ENCODE measurements at places on chromosomes 7 and 10.
A peak's percentile ranks its signal among the peaks of the same experiment; 100 is the strongest.

GRCh38 chr7:40969641-40970040, 733.2 kb downstream of the INHBA start:
- no peak for DNase-seq

- DNase-seq, result no peak
These were observed 28.9 kb upstream of the TNRC18 start for GRCh38 chr7:5452470-5452899.

DNA sequence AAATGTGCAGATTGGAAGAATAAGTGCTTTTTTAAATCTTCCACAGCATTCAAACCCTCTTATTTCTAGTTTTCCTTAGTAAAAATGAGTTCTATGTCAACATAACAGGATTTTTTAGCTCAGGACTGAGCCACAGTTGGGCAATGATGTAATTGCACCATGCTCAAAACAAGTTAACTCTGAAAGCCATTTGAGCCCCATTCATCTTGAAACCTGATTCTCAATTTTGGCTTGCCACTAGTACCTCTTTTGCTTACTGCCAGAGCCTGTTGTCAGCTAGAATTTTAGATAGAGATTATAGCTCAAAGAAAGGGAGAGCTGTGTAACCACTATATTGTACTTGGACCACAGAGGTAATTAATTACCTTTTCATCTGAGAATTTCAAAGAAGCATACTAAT, 1028.5 kb upstream of the PHF14 start:
- no peak for DNase-seq

GRCh38 chr10:62231805-62232204, 36.8 kb downstream of the RTKN2 start:
- DNase-seq, result no peak

GRCh38 chr10:6274040-6274439, 71.3 kb downstream of the PFKFB3 start:
- DNase-seq, result no peak

- no peak for DNase-seq
These were observed 151.1 kb upstream of the CACNA2D1 start for GRCh38 chr7:82594665-82595064.

DNA sequence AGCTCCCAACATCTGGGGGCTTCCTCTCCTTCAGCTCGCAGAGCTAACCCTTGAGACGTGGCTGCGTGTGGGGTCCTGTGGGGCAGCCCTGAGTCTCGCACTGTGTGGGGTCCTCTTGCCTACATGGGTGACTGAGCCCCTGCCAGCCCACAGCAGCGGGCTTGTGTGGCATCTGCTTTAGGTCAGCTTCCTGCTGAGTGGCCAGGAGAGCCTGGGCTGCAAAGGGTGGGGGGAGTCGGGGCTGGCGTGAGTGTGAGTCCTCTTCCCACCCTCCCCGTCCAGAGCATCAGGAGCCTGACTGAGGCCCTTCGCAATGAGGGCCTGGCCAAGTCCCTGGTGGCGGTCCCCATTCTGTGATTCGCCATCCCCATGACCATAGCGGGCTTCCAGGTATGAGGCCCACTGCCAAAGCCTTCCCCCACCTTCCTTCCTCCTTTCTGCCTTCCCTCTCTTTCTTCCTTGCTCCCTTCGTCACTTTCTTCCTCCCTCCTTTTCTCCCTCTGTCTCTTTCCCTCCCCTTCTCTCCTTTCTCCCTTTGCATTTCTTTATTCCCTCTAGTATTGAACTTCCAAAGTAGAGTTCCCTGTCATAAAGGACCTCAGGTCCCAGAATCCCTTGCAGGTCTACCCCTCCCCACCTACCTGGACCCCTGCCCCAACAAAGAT, 85.2 kb downstream of the CDH23 start:
- DNase-seq, result no peak

DNA sequence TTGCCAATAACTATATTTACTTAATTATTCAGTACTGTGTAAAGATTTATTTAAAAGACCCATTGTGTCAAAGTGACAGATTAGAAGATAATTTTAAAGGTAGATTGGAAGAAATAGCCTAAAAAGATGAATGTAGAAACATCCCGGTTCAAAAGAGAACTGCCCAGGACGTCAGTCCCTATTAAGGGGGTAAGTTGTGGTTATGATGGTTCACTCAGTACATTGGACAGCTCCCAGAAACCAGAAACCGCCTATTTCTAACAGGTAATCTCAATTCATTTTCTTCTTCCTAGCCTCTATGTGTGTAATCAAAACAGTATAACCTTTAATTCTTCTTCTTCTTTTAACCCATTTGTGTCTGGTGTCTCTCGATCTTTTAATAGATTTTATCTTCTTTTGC, 1.5 kb upstream of the FERD3L start:
- DNase-seq, result no peak

GRCh38 chr10:14405076-14406065, 74.6 kb upstream of the FRMD4A start:
- no peak for DNase-seq

DNA sequence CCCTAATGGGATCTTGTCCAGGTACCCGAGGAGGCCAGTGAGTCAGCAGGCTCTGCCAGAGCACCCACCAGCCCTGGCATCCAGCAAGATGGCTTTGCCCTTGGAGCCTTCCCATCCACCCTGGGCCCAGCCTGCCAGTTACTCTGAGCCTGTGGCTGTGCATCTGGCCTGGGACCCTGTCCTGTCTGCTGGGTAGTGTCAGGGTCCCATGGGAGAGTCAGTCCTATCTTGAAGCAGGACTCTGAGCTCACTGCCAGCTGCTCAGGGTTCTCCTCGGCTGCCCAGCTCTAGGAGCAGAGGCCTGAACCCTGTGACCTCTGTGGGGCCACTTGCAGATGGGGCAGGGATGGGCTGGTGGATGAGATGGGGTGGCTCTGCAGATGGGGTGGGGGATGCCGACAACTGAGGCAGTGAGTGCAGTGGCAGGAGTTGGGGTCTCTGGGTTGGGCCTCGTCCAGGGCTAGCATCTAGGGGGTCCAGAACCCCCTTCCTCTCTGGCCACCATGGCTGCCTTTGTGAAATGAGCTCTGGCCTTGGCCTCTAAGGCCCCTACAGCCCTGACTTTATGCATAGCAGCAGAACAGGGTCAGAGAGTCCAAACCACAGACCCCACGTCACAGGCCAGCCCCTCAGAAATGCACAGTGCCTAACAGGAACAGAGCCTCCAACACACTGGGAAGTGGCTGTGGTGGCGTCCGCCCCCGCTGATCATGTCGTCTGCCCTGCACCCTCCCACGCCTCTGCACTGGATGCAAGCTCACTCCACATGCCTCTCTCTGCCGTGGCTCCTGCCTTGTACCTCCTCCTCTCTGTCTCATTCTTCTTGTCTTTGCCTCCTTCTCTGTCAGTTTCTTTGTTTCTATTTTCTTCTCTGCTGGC, 88.1 kb upstream of the RET start:
- DNase-seq, result peak; percentile 61

DNA sequence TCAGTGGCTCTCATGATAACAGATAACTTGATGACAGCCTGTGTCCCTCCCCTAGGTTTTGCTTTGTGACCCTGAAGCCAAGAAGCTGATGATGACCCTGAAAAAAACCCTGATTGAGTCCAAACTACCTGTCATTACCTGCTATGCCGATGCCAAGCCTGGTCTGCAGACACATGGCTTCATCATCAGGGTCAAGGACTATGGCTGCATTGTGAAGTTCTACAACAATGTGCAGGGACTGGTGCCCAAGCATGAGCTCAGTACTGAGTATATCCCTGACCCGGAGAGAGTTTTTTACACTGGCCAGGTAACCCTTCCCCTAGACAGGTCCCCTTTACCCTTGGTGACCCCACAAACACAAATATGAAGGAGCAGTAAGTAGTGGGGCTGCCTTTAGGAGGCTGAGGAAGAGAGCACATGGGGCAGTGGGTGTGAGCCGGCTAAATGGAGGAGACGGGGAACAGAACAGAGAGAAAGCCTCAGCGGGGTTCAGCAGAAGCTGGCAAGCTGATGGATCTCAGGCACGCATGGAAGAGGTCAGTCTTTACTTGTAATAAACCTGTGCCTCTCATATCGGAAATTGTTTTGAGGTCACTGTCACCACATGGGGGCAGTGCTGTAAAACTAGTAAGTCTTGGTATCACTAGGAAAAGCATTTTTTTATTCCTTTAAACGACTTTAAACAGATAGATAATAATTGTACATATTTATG, 20.2 kb downstream of the PDCD11 start:
- DNase-seq, result no peak

DNA sequence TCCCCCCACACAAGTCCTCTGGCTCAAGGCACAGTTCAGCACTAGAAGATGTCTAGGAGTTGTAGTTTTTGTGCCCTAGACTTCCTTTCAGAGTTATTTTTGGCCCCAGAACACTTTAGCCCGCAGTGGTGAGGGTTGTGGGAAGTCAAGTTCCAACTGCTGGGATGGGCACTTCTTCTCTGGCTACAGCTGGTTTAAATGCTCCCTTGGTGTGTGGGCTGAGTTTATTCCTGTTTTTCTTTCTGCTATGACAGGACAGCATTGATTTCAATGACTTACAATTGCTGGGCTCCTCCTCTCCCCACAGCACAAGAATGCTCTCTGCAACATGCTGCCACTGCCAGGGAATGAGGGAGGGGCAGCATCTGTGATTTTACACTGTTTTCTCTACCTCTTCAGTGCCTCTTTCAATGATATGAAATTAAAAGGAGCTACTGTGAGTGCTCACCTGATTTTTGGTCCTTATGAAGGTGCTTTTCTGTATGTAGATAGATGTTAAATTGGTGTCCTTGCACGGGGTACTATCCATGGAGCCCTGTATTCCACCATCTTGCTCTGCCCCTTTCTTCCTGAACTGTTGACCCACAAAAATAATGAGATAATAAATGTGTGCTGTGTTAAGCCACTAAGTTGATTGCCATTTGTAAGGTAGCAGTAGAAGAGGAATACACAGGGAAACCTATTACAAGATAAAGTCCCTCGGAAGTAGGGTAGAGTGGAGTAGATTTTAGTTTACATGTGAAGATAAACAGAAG, 56.3 kb downstream of the SLC13A1 start:
- DNase-seq, result no peak

GRCh38 chr7:12694817-12695216, 7.4 kb downstream of the ARL4A start:
- no peak for DNase-seq

DNA sequence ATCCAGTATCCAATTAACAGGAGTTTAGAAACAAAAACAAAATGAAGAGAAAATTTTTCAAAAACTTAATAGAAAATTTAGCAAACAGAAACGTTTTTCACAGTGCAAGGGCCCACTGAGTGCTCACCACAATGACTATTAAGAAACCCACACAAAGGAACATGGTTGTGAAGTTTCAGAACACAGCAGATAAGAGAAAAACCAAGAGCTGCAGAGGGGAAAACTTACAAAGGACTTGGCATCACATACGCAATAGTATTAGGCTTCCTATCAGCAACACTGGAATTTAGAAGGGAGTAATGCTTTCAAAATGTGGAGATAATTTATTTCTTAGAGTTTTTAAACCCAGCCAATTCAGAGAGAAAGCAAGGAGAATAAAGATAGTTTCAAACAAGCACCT, 1.7 kb upstream of the C7orf25 start:
- DNase-seq, result no peak

DNA sequence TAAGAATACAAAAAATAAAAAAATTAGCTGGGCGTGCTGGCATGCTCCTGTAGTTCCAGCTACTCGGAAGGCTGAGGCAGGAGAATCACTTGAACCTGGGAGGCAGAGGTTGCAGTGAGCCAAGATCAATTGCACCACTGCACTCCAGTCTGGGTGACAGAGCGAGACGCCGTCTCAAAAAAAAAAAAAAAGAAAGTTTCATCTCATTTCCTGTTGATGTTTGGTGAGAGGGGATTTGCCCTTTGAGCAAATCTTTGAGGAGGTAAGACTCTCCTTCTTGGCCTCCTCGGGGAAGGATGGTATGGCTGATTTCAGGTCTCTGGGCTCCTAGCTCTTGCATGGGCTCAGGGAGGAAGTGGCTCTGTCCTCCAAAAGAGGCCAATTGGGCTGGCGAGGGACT, 3.6 kb upstream of the GRID2IP start:
- no peak for DNase-seq

DNA sequence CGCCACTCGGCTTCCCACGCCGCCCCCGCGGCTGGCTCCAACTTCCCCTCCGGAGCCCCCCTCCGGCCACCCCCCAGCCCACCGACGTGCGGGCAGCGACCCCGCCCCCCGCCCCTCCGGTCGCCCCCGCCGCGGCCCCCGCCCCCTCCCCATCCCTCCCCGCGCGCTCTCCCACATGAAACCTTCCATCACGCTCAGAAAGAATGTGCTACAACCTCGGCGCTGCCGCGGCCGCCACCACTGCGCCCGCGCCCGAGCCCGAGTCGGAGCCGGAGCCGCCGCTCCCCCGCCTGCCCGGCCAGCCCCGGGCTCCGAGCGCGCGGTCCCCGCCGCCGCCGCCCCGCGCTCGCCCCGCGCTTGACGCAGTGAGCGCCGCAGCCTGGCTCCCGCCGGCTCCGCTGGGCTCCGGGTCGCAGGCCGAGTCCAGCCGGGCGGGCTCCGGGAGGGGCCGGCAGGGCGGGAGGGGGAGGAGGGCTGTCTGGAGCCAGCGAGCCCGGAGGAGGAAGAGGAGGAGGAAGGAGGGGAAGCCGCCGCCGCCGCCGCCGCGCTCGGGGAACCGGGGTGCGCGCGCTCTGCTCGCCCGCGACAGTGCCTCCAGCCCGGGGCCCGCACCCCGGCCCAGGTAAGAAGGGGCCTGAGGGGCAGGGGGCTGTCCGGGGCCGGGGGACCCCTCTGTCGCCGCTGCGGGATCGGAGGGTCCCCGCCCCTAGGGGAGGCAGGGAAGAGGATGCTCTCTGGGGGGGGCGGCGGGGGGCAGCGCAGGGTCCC, 4.3 kb upstream of the ELFN1 start:
- peak; percentile 74 for DNase-seq

DNA sequence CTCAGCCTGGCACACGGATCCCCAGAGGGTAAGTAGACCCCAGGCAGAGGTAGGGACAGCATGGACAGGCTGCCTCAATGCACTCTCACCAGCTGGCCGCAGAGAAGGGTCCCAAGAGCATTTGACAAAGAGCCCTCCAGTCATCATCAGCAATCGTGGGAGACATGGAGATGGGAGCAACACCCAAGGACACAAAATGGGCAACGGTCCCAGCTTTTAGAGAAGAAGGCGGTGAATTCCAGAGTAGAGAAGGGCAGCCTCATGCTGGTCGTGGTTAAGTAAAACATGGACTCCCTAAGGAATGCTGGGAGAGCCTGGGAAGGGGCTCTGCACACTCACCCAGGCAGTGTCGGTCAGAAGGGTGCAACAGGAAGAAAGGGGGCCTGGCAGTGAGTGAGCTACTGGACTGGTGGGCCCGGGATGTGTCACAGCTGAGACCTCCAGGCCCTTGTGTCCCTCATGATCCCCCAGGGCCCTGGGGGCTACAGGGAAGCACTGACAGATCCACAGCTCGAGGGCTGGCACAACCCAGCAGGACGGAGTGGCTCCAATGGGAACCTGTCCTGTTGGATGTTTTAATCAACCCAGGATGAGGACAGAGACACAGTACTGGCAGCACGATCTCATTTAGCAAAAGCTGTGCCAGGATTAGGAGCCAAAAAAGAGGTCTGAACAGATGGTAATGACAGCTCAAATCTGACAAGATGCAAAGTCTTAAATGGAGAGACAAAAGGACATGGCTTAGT, 147.1 kb downstream of the NEURL1 start:
- no peak for DNase-seq

- DNase-seq, result no peak
These were observed 36.3 kb downstream of the TRIL start for GRCh38 chr7:28921822-28922221.
